ENCODE measurements at places on chromosomes 3 and 15.

- no peak for DNase-seq
Observed at GRCh38 chr3:149575213-149575960, 82.4 kb downstream of the WWTR1 start.

DNA sequence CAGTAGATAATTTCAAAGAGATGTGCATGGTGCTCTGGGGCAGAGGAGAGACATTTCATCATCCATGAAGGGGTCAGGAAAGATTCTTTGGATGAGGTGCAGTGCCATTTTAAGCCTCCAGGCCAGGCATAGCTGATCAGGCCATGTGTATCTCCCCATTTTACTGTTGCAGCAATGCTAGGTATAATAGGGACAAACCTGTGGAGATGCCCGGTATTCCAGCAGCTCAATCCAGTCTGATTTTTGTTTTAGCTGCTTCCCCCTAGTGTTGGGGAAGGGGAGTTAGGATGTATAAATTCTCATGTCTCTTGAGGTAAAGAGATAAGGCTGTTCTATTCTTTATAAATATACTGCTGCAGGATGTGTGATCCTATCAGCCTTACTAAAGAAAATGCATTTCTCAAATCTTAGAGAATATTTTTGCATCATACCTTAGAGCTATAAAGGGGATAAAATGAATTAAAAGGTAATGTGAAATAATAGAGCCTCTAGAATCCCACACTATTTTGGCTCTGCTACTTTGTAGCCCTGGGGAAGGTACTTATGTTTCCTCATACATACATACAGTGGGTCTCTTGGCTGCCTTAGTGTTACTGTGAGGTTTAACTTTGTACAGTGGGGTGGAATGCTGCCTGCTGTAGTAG is 5.2 kb downstream of the CDV3 start:
- peak; percentile 59 for DNase-seq

DNA sequence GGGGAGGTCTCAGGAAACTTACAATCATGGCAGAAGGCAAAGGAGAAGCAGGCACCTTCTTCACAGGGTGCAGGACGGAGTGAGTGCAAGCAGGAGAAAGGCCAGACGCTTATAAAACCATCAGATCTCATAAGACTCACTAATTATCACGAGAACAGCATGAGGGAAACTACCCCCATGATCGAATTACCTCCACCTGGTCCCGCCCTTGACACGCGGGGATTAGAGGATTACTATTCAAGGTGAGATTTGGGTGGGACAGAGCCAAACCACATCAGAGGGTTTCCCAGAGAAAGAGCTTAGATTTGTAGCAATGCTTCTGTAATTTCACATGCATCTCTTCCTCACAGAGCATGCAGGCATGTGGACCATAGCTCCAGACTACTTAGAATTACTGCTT is 615.7 kb upstream of the UBE2E2 start:
- DNase-seq, result no peak

- DNase-seq, result no peak
Observed at GRCh38 chr3:76367281-76367680, 581.9 kb upstream of the ZNF717 start.

- DNase-seq, result no peak
Observed at GRCh38 chr3:127779747-127780146, 42.6 kb downstream of the MGLL start.

GRCh38 chr3:12994607-12995388 is 78.4 kb downstream of the IQSEC1 start:
- peak; percentile 48 for DNase-seq

GRCh38 chr3:192366916-192367315 is 360.4 kb downstream of the FGF12 start:
- DNase-seq, result no peak

GRCh38 chr3:146187334-146187950 is 26.5 kb upstream of the PLOD2 start:
- DNase-seq, result peak; percentile 29

DNA sequence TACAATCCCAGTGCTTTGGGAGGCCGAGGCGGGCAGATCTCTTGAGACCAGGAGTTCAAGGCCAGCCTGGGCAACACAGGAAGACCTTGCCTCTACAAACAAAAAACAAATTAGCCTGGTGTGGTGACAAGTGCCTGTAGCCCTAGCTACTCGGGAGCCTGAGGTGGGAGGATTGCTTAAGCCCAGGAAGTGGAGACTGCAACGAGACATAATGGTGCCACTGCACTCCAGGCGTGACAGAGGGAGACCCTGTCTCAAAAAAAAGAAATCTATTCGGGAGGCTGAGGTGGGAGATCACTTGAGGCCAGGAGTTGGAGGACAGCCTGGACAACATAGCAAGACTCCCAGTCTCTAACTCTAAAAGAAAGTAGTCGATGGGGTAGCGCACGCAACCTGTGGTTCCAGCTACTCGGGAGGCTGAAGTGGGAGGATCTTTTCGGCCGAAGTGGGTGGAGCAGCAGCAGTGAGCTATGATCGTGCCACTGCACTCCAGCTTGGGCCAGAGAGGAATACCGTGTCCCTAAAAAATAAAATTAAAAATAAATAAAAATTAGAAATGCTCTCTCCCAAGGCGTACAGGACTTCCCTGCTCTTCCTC is 775 bp downstream of the C3orf33 start:
- DNase-seq, result peak; percentile 12

- DNase-seq, result no peak
Observed at GRCh38 chr15:69718916-69719315, 266.3 kb downstream of the RPLP1 start.

DNA sequence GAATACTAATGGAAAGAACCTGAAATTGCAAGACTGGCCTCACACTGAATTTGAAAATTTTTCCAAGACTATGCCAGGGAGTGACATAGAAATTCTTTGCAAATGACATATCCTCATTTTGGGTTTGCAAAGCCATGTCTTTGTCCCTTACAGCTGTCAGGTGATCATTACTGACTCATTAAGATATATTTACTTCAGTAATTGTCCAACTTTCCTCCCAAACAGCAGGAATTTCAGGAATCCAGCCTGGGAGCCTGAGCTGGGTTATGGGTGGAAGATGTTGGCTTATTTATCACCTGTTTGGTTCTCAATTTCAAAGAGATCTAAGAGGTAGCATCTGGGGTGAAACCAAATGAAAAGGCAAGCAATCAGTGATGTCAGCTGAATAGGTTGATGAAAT is 111.6 kb upstream of the ACP3 start:
- DNase-seq, result no peak

GRCh38 chr15:83106994-83107840 is at the start of gene TM6SF1:
Gene TM6SF1 (plus strand): TSS chr15:83107645. CDS start chr15:83107681, 36 bp downstream.
- no peak for DNase-seq

DNA sequence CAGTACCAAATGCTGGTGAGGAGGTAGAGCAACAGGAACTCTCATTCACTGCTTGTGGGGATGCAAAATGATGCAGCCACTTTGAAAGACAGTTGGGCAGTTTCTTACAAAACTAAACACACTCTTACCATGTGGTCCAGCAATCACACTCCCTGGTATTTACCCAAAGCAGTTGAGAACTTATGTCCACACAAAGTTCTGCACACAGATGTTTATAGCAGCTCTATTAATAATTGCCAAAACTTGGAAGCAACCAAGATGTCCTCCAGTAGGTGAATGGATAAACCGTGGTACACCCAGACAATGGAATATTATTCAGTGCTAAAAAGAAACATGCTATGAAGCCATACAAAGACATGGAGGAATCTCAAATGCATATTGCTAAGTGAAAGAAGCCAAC is 139.1 kb upstream of the SLC6A11 start:
- no peak for DNase-seq

DNA sequence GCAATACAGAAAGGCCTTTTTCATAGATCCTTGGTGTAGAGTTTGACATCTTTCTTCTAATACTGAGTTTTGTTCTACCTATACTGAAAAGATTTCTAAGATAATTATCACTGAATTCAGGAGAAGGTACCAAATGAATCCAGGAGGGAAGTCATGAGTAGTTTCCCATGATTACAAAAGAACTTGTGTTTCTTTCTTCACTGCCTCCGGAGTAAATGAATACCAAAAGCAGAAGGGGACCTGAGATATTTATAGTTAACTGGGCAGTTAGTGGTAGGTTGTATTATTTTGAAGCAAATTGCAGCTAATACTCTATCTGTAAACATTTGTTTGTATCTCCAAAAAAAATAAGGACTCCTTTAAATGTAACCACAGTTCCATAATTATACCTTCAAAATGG is 175.4 kb downstream of the SUCNR1 start:
- no peak for DNase-seq

DNA sequence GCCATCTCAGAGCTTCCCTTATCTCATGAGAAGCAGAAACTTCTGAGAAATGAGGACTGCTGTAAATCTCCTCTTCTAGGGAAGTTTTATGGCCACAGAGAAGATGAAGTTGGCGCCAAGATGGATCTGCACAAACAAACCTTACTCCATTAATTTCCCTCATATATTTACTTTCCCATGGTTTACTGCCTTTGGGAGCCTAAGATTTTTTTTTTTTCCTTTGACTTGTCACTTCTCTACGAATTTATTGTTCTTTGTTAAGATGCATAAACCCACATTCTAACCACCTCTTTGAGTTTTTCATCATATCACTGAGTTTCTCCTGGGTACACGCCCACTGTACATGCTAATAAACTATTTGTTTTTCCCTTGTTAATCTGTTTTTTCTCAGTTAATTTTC is 21.5 kb upstream of the NPTN start:
- no peak for DNase-seq

DNA sequence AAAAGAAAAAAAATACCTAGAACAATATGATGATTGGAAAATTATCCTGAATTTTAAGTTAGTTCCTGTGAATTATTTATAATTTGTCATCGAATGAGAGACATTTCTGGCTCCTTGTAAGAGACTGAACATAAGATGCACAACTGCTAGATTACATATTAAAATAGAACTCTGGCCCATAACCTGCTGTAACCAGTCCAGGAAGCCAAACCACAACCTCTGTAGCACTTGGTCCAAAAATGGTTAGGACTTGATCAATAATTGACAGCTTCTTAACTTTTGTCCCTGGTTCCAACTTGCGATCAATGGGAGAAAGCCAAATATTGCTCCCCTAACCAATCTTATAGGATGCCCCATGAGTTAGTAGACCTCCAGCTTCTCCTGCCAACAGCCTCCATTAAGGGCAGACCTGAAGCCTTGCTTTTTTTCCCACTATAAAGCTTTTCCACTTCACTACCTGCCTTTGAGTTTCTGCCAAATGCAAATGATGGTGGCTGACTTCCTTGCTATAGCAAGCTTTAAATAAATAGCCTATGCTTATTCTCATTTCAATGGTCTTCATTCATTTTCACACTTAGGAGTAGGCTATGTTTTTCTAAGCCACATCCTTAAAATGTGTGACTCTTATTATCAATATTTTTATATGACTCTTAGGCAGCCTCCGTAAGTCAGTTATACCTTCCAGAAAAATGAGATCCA is 224.0 kb upstream of the ARHGEF26 start:
- DNase-seq, result no peak

DNA sequence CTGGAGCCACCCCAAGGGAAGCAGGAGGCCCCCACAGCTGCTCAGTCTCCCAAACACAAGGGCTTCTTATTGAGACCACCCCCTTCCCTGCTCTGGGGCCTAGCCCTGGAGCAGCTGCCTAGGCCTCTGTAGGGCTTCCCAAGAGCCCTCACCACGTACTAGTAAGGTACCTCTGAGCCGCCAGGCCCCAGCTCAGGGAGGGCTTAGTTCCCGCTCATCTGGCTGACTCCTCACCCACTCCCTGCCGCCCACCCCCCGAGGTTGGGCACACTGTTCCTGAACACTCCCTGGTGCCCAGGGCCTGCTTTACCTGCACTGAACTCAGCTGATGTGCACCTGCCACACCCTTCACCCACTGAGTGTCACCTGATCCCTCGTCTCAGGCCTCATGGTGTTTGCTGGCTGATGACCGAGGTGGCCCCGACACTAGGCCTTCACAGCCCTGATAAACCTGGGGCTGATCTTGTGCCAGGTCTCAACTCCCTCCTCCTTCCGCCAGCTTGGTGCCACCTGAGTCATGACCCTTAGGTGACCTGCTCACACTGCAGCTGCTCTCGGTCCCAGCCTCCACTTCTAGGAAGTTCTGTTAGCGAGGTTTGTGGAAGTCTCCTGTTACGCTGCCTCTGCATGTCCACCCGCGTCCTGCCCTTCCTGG is 18.0 kb upstream of the SPTBN5 start:
- DNase-seq, result no peak

DNA sequence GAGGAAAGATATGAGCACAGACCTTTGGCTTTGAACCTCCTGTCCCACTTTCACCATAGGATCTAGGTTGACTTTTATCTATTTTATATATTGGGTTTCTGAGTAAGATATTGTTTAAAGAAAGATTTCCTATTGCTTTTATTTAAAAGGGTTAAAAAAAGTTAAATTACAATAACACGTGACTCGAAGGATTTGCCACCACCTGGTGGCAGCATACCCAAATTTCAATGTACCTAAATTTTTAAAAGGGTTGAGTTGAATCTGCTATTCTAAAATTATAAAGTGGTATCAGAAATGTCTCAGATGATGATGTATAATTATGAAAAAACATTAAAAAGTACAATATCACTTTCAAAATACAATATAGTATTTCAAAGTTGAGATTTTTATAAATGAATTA is 368.4 kb downstream of the MECOM start:
- DNase-seq, result peak; percentile 4

DNA sequence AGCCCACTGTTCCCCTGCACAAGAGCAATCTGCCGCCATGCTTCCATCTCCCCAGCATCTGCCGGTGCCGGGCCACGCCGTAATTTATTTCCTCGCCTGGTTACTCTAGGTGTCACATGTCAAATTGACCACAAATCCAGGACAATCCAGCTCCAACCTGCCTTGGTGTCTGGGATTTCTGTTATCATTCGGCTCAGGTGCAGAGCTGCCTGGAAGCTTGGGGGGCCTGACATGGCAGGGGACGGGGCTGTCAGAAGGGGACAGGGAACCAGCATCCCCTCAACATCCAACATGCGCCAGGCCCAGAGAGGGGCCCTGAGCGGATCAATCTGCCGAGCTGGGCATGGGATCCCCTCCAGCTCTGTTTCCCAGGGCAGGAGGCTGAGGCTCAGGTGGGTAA is 47.9 kb downstream of the HMCES start:
- DNase-seq, result no peak

- no peak for DNase-seq
Observed at GRCh38 chr3:141246224-141246957, 14.8 kb downstream of the PXYLP1 start.

DNA sequence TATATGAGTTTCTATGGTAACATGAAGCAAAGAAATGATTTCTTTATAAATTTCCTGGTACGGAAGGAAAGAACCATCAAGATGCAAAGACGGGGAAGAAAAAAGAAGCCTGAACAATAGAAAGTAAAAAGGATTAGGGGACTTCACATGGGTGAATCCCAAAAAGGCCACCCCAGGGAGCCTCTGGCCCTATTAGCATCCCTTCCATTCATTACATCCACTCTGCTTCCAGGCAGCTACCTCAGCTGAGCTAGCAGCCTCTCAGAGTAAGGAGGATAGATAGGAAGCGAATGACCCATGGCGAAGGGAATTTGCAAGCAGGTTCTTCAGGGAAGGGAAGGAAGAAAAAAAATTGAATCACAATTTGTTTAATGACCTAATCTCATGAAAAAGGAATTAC is 81.6 kb downstream of the GABRB3 start:
- no peak for DNase-seq

- no peak for DNase-seq
Observed at GRCh38 chr3:107806536-107806935, 283.8 kb downstream of the BBX start.

Data from HCT116 (cell line).